ENCODE measurements at places on chromosomes 12 and 14.

DNA sequence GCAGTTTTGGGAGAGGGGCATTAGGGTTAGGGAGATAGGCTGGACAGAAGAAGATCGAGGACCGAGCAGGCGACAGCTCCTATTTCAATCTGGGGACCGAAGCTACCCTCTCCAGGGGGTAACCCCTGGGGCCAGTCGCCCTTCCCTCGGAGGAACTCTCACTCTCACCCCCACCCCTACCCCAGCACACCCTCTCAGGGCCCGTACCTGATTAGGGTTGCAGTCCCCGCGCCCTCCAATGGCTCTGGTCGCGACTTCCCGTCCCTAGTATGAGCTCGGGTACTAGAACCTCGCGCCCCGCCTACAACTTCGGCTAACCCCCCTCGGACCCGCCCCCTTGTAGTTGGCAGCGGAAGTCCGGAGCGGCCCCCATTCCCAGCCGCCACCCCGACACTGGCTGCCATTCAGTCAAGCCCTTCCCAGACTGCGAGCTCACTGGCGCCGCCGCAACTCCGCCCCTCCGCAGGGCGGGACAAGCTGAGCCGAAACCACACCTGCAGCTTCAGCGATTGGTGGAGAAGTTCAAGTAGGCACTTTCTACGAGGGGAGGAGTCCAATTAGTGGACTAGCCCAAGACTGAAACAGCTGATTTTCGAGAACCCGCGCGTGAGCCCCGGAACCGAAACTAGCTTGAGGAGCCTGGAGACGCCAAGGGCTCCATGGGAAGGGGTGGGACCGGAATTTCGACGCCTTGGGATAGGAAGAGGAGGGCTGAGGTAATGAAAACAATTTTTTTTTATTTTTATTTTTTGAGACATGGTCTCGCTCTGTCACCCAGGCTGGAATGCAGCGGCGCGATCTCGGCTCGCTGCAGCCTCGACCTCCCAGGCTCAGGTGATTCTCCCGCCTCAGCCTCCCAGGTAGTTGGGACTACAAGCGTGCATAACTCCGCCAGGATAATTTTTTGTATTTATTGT, at the start of gene STAT2:
STAT2 (minus strand) TSS at position 257 of the 917 bp plus-strand sequence. CDS start 3,536 bp downstream, outside the sequence.
- peak; percentile 99 for DNase-seq

DNA sequence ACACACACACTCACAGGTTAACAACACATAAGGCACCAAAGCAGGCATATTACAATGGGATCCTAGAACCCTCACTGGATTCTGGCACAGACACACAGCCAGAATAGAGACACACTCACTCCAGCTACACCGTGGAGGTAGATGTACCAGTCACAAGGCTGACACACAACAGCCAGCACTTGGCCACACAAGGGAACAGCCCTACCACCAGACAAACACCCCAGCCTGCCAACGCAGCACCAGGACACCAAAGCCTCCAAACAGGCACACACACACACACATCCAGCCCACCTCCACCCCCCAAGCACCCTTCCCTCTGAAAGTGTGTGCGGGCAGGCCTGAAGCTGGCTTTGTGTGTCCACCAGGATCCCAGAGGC, 10.9 kb upstream of the ITGB7 start:
- no peak for DNase-seq

GRCh38 chr12:72273499-72273837, 1.3 kb downstream of the TRHDE start:
- no peak for DNase-seq

- DNase-seq: no peak
These were observed 277.9 kb downstream of the ITPR2 start for GRCh38 chr12:26555139-26555538.

DNA sequence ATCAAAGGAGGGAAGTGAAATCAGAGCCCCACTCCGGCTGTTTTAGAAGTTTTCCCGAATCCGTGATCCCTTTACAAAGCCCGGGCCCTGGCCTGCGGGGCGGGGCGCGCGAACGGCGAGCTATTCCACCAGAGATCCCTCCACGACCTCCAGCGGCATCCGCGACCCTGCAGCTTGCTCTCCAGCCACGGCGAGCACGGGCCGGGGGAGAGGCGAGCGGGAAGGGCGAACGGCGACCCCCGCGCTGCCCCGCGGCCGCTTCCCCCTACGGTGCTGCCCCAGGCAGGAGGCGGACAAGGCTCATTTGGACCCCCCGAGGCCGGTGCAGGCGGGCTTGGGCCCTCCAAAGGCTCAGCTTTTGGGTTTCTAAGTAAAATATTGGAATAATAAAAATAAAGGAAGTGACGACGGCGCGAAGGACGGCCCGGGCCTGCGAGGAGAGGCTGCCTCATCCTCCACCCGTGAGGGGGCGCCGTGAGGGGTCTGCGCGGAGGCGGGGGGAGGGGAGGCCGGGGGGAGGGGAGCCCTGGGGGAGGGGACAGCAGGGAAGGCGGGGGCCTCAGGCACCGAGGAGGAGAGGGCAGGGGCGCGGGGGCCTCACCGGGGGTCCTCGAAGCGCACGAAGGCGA, 613 bp downstream of the SRSF9 start:
- DNase-seq: no peak

- no peak for DNase-seq
These were observed 14.3 kb upstream of the CLEC1A start for GRCh38 chr12:10113075-10113474.

DNA sequence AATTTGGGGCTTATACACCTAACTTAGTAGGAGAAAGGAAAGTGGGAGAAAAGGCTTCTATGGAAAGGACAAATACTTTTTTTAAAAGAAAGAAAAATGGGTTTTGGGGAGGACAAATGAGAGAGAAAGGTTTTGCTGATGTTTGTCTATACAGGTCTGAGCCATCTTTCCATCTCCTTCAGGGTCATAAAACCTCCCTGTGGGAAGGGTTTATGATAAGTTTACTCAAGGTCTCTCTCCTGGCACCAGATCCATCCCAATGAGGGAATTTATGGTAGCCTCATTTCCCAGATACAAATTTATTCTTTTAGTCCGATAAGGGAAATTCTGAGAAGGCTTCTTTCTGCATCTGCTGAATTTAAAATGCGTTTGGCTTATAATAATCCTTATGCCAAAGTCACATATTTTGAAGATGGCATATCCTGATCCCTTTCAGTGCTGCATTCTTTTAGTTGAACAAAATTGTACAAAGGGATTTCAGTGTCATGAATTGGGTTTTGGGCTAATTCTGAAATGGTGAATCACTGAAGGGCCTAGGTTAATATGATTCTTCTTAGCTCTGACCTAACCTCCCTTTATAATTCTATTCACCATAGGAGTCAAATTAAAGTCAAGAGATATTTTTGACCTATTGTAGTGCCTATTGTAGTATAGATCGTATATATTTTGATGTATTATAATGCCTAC, 173.5 kb upstream of the DYRK2 start:
- DNase-seq: no peak

DNA sequence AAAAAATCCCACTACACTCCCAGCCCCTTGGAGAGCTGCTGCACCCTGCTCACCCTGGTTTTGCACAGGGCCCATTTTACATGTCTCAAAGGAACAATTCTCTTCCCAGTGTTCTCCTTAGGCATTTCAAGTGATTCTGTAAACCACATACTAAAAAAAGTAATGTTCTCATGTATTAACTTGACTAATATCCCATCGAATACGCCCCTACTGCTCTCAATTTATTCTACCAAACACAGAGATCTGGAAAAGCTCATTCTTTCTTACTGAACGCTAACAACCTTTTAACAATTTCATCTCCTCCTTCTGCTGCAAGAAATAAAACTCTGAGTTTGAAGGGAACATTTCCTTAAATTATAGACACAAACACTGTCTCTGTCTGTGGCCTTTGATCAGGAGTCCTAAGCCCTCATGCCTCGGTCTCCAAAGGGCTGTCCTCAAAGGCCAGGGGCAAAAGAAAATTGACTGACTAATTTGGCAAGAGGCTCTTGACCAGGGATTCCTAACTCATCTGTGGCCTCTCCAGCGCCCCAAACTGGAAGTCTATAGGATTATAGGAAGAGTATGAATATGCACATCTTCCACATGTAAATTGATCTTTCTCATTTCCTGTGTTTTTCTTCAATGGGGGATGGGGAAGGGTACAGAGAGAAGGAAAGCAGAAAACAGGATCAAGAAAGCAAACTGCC, 17.1 kb upstream of the TSPAN11 start:
- DNase-seq: no peak

DNA sequence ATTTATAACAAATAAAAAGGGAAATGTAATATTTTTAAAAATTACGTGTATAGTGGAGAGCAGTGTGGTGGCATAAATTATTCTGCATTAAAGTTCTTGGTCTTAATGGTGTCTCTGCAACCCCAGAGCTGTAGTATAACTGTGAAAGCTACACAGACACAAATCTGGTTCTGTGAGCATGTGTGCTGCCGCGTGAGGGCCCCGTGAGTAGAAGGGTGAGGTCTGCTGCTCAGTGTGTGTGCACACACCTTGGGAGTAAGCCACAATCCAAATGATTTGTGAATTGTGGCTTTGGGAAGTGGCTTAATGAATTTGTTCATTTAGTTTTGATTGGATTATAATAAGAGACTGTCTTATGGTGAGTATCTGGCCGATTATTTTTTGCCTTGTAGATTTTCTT, 16.8 kb downstream of the PELI2 start:
- DNase-seq: no peak

- no peak for DNase-seq
These were observed 93.6 kb downstream of the DIP2B start for GRCh38 chr12:50598321-50598862.

GRCh38 chr12:3152011-3152511, 74.9 kb downstream of the TSPAN9 start:
- DNase-seq: no peak

DNA sequence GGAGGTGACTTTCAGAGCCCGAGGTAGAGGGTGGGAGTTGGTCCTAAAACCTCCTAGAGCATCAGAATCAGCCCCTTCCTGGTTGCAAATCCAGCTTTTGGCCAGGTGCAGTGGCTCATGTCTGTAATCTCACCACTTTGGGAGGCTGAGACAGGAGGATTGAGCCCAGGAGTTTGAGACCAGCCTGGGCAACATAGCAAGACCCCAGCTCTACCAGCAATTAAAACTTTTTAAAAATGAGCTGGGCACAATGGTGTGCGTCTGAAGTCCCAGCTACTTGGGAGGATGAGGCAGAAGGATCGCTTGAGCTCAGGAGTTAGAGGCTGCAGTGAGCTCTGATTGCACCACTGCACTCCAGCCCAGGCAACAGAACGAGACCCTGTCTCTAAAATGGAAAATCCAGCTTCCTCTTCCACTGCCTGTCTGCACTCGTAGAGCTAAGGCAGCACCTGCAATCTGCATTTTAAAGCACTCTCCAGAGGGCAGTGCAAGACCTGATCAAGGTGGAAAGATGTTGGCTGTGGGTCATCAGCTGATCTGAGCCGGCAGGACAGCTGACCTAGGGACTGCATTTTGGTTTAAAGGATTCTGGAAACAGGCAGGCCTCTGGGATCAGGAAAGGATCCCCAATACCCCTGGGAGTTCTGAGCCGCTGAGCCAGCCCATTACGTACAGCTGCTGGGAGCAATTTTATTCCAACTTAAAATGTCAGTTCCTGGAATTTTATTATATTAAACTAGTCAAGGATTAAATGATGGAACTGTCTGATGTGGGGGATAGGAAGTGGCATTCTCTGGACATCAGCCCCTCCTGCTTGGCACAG, 1.8 kb upstream of the TESC start:
- no peak for DNase-seq

- no peak for DNase-seq
These were observed 680.3 kb downstream of the MED13L start for GRCh38 chr12:115597157-115597712.

DNA sequence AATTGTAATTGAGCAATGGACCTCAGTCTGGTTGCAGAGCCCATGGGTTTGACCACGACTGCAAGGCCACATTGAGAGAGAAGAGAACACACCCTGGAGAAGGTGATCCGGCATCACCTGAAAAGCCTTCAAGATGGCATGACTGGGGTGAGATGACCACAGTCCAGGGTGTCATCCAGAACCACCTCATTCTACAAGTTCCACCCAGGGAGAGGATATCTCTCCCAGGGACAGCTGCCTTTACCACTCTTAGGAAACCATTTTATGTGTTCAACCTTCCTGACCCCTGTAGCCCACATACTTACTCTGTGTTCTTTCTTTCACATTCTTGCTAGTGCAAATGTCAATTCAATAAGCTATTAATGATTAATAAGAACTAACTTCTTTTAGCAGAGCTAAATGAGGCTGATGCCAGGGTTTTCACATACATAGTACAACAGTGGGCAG, 43.4 kb upstream of the CPM start:
- no peak for DNase-seq

GRCh38 chr12:120588948-120589930, 8.0 kb upstream of the POP5 start:
- DNase-seq: no peak

GRCh38 chr12:120834489-120835303, 69.5 kb downstream of the SPPL3 start:
- no peak for DNase-seq

DNA sequence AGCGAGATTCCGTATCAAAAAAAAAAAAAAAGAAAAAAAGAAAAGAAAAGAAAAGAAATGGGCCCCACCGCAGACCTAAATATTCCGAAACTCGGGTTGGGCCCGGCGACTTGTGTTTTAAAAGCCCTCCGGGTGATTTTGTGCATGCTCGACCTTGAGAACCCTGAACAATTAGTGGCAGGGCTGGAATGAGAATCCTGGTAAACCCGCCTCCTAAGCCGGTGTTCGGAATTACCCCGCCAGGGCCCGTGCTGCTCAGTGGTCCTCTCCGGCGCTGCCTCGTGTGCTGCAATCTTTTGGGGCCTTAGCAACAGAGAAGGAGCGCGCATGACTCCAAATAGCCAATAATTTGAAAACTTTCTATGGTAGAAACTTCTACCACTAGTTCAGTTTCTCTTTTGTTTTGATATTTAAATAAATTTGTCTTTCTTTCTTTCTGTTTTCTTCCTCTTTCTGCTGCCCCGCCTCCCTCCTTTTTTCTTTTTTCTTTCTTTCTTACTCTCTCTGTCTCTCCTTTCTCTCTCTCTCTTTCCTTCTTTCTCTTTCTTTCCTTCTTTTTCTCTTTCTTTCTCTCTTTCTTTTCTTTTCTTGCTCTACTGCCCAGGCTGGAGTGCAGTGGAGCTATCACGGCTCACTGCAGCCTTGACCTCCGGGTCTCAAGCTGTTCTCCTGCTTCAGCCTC, 1.5 kb upstream of the GALNT6 start:
- DNase-seq: no peak

DNA sequence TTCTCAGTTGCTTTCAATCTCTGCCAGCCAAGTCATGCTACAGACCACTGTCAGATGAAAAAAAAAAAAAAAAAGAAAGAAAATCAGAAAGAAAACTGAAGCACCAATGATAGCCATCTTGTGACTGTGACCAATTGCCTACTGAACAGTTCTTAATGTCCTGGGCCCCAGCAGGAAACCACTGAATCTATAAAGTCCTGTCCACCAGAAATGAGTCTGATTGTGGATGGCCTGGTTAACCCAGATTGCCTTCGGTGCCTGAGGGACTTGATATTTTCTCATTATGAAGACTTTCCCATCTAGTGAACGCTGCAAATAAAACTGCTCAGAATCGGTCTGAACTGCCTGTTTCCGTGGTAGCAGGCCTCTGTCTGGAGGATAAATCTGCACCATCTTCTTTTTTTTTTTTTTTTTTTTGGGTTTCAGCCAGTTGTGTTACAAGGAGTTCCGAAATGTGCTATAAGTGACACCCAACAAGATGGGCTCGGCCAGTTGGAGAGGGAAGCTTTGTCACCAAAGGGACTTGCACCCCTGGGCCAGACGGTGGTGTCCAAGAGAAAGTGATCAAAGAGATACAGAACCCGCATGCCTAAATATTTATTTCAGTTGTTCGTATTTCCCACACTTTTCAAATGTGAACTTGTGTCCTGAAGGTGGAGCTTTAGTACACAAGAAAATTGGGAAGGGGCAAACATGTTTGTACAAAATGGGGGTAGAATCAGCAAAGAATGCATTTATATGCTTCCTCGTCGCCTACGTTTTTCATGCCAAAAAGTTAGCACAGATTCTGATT, 3.0 kb upstream of the PLXNC1 start:
- DNase-seq: no peak

- DNase-seq: no peak
These were observed 11.0 kb downstream of the PXMP2 start for GRCh38 chr12:132698341-132698740.

Measured in AG04449 (cell line).